ENCODE measurements at places on chromosomes 1 and 21. TPM values are rescaled to one million over a fixed set of nuclear protein-coding genes. Genes with fewer than 3 reads are reported as not detected.

The TFF1 gene
- total RNA-seq = not detected

The PDIK1L gene
- total RNA-seq = 4.0 TPM

The HSD11B1 gene
- 4.6 TPM for total RNA-seq

The HSD3B2 gene
- total RNA-seq = not detected

The AIRE gene
- total RNA-seq = not detected

The CYP4B1 gene
- 20.4 TPM for total RNA-seq

The FAM110D gene
- 4.0 TPM for total RNA-seq

DNA sequence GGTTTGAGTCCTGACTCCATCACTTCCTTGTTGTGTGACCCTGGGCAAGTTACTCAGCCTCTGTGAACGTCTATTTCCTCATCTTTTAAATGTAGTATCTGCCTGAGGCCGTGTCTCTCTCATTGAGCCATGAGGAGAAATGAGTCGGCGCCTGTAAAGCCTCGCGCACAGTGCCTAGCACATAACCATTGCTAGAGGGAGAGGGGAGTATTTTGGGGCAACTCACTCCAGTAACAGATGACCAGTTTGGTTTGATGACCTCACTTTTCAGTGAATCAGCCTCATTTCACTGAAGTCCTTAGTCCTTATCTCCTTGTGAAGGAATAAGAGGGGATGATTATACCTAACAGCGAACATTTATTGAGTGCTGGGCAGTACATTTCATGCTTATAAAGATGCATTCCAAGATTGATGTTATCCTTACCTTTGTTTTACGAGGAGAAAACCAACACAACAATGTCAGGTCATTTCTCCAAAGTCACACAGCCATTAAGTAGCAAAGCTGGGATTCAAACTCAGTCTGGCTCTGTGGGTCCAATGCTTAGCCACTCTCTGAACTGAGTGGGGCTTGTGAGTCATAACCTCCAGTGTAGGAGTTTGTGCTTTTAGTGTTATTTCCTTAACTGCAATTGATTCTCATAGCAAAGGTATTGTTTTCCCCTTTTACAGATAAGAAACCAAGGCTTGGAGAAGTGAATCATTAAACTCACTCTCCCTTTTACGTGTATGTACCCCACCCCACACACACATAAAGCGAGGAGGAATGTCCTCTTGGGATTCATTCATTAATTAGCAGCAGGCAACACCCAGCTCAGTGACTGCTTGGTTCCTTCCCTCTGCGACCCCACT is 25.9 kb downstream of the KCNC4 start:
- no peak for DNase-seq

GRCh38 chr1:224751624-224752311 is 135.7 kb downstream of the CNIH3 start:
- no peak for DNase-seq

DNA sequence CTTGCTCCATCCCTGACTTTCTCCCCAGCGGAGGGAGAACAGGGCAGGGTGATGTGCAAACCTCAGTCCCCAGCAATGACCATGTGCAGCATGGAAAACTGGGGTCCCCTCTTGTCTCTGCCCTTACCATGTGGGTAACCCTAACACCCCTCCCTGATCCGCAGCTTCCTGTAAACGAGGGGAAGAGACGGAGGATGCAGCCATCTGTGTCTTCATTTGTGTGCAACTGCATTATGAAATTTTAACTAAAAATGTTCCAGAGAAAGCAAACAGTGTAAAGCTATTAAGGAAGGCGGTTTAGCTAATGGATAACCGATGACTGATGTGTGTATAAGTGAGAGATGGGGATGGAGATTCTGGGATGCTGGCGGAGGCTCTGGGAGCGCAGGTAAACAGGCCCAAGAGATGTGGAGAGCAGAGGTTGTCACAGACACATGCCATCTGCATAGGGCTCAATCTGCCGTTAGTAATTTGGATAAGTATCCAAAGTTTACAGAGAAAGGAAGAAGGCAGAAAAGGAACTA is 206.6 kb downstream of the DSCAM start:
- DNase-seq = no peak

DNA sequence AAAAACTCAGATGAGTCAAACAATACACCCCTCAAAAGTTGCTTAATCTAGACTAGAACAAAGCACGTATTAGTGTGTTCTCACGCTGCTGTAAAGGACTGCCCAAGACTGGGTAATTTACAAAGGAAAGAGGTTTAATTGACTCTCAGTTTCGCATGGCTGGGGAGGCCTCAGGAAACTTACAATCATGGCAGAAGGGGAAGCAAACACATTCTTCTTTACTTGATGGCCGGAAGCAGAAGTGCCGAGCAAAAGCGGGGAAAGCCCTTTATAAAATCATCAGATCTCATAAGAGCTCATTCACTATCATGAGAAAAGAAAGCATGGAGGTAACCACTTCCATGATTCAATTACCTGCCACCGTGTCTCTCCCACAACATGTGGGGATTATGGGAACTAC is 10.1 kb downstream of the JAM2 start:
- DNase-seq = no peak

- no peak for DNase-seq
These were observed 60.8 kb downstream of the HSPG2 start for GRCh38 chr1:21876267-21876666.

GRCh38 chr1:223886516-223886921 is 40.8 kb upstream of the TP53BP2 start:
- DNase-seq = no peak

GRCh38 chr1:8816831-8817411 is 519 bp downstream of the RERE start:
- peak; percentile 52 for DNase-seq

DNA sequence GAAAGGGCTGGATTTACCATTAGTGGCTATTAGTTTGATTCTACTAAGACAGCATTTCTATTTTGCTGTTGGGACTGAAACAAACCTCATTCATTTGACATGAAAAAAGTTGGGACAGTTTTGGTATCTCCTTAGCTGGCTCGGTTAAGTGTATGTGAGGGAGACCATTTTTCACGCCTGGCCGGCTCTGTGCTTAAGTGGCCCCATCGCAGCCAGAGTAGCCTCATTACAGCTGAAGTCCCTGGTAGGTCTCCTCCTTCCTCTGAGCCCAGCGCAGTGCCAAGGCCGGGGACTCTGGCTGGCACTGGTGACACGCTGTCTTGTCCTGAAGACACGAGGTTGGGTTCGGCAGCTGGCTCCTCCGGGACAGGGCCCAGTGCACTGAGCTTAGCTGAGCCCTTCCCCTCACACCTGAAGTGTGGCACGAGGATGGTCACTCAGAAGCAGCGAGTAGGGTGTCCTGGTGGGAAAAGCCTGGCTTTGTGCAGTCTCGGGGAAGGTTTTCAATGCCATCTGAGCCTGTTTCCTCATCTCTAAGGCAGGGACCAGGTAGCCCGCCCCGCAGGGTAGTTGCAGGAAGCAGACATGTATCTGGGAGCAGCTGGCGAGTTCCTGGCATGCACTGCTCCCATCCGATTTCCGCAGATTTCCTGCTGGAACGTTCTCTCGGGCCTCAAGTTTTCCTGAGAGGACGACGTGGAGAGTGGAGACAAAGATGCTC is 196.5 kb downstream of the DYRK1A start:
- DNase-seq = peak; percentile 59

- no peak for DNase-seq
These were observed 37.0 kb downstream of the AGO4 start for GRCh38 chr1:35844826-35845225.

DNA sequence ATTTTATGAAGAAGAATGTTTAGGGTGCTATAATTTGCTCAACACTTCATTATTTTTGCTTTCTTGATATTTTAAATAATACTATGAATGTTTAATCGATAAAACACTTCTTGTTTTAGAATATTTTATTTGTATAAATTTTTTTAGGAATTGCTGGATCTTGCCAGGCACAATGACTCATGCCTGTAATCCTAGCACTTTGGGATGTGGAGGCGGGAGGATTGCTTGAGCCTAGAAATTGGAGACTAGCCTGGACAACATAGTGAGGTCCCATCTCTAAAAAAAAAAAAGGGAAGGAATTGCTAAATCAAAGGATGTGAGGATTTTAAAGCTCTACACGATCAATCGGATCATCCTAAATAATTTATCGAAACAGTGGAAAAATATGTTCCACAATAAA is 17.6 kb downstream of the RNF11 start:
- DNase-seq = no peak

- no peak for DNase-seq
These were observed 208.6 kb downstream of the LHX8 start for GRCh38 chr1:75342786-75343185.

Data from Right ventricle myocardium superior (tissue), 1 donor.